ENCODE measurements at places on chromosomes 11 and 22. TPM values are rescaled to one million over a fixed set of nuclear protein-coding genes. Genes with fewer than 3 reads are reported as not detected.

Gene C11orf52
- 0.27 TPM for total RNA-seq

Gene TKFC
- 40.0 TPM for total RNA-seq

Gene RANBP1
- total RNA-seq = 234 TPM

Gene OR8H3
- not detected for total RNA-seq

Gene SYT13
- not detected for total RNA-seq

Gene ARFIP2
- 39.0 TPM for total RNA-seq

Gene ZBTB16
- total RNA-seq = 7.4 TPM

Gene TCN2
- total RNA-seq = 0.32 TPM

Gene TPBGL
- total RNA-seq = 0.06 TPM

Gene FAM227A
- total RNA-seq = 0.02 TPM

Gene SLC5A12
- not detected for total RNA-seq

Gene ZNF70
- 1.9 TPM for total RNA-seq

Gene APOA1
- total RNA-seq = 0.23 TPM

Gene DBX1
- total RNA-seq = not detected

Gene OR10A2
- total RNA-seq = not detected

Gene GGA1
- 58.5 TPM for total RNA-seq

Gene ZP1
- total RNA-seq = not detected

Gene MRPL17
- 50.0 TPM for total RNA-seq

Gene SOX6
- not detected for total RNA-seq

Gene NPAS4
- total RNA-seq = 0.27 TPM

Gene CASP5
- not detected for total RNA-seq

Gene ARHGAP20
- total RNA-seq = not detected

Gene C2CD2L
- total RNA-seq = 30.0 TPM

Gene ARFGAP3
- 23.9 TPM for total RNA-seq

Gene TRIM34
- total RNA-seq = 13.9 TPM

Gene OR52E8
- not detected for total RNA-seq

Gene TREH
- not detected for total RNA-seq

Gene POU2AF2
- total RNA-seq = not detected

Gene MPZL2
- 6.0 TPM for total RNA-seq

Gene ART1
- not detected for total RNA-seq

Gene SGSM1
- 0.12 TPM for total RNA-seq

Gene OR2D2
- not detected for total RNA-seq

Gene SCN2B
- not detected for total RNA-seq

Gene RBMXL2
- total RNA-seq = not detected

Gene GGT1
- total RNA-seq = 48.1 TPM

Gene OR2AG1
- total RNA-seq = not detected

Gene GSTT4
- not detected for total RNA-seq

Gene PLXNB2
- 10.7 TPM for total RNA-seq

Gene CPT1B
- total RNA-seq = 107 TPM

Gene MS4A6E
- not detected for total RNA-seq
